ENCODE measurements at places on chromosomes 7 and 10.

- DNase-seq, result no peak
These were observed 156.2 kb upstream of the THSD7A start for GRCh38 chr7:11988186-11988585.

- DNase-seq, result no peak
These were observed 75.8 kb upstream of the BMPER start for GRCh38 chr7:33829536-33829935.

DNA sequence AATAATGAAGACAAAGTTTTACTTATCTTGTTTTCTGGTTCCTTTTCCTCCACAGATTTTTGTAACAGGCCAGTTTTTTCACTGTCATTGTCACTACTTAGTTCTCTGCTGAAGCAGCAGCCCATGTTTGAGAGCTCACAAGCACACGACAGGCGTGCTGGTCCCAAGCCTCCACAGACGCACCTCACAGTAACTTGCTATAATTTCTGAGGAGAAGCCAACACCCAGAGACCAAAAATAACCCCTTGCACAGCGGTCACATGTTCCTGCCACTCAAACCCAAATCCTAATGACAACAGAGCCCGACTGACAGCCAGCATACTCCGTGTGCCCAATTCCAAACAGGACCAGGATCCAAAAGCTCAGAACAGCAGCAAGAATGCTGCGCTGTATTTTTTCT lies 58.5 kb downstream of the LARP4B start:
- no peak for DNase-seq

- DNase-seq, result no peak
These were observed 14.7 kb downstream of the CCNY start for GRCh38 chr10:35351021-35351420.

GRCh38 chr7:12921751-12922345 lies 234.4 kb downstream of the ARL4A start:
- DNase-seq, result no peak

GRCh38 chr7:27576360-27576944 lies 86.2 kb downstream of the HIBADH start:
- peak; percentile 48 for DNase-seq
